ENCODE measurements at places on chromosomes 3 and 15. TPM values are rescaled to one million over a fixed set of nuclear protein-coding genes. Genes with fewer than 3 reads are reported as not detected.

DNA sequence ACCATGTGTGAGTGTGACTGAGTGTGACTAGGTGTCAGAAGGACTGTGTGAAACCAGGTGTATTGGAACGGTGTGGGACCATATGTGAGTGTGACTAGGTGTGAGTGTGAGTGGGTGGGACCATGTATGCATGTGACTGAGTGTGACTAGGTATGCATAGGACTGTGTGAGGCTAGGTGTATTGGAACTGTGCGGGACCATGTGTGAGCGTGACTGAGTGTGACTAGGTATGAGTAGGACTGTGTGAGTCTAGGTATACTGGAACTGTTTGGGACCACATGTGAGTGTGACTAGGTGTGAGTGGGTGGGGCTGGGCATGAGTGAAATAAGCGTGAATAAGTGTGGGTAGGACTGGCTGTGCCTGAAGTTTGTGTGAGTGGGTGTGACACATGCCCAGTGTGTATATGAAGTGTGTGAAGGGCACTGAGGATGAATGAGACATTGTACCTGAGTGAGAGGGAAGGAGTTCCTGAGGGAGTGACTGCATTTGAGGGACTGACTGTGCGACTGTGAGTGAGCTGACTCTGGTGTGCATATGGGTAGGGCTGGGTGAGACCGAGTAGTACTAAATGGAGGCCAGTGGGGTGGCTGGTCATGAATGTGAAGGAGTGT, 247.0 kb upstream of the CCDC54 start:
- DNase-seq: no peak

The HHATL gene
- not detected for total RNA-seq

GRCh38 chr3:114538211-114538610, 244.4 kb downstream of the TIGIT start:
- DNase-seq: no peak

The CD200R1L gene
- not detected for total RNA-seq

GRCh38 chr3:191973820-191974219, 512.9 kb downstream of the PYDC2 start:
- DNase-seq: no peak

DNA sequence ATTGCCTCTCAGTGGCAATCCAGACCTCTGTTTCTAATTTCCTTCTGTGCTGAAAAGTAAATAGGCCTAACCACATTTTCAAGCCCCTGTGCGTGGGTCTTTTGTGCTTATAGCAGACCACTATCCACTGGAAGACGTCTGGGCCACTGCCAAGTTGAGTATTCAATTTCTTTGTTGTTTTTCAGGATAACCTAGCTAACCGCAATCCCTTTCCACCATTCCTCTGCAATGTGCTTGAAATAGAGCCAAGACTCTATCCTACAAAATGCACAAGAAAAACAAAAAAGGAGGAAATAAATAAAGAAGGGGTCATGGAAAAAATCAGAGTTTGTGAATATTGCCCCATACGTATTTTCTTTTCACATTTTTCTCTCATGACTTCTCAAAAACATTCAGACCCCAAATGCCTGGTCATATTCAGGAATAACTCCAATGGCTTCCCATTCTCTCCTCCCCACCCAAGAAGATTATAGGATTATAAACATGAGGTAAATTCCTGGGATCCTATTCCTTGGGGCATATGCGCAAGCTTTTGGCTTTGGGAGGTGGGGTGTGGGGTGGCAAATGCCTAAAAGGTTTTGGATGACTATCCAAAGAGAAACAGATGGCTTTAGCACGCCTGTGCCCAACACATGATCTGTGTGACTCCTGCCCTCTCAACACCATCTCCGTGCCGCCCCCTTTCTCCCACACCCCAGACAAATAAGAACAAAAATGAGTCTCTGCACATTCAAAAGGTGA, 217.9 kb upstream of the THBS1 start:
- DNase-seq: no peak
